ENCODE measurements at places on chromosomes 2 and 18. TPM values are rescaled to one million over a fixed set of nuclear protein-coding genes. Genes with fewer than 3 reads are reported as not detected.

GRCh38 chr2:447902-448665 is 160.2 kb upstream of the ALKAL2 start:
- H3K4me1 ChIP-seq: no peaks in the 10 kb centered on the region
- H3K36me3 ChIP-seq: no peaks in the 10 kb centered on the region
- H3K4me3 ChIP-seq: no peak overlapping the region

DNA sequence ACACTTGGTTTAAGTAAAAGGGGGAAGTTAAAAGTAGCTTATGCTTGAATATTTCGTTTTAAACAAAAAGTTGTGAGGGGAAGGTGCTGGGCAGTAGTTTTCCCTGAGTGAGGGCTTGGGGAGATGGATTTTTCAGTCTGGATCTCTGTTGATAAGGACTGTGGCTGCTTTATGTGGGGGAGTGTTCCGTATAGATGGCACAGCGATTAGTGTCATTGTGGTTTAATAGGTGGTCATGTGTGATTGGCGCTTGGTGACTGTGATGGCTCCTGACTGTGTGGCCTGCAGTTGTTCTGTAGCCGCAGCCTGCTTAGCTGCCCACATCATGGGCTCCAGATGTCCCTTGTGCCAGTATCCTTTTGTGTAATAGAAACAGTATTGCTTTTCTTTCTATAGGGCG is 156.2 kb downstream of the WDSUB1 start:
- peaks cover 46% of the 10 kb centered on the region for H3K4me1 ChIP-seq
- no peaks in the 10 kb centered on the region for H3K27me3 ChIP-seq
- H3K36me3 ChIP-seq: no peaks in the 10 kb centered on the region
- DNase-seq: no peak
- no peak overlapping the region for H3K4me3 ChIP-seq

- H3K4me3 ChIP-seq: no peak overlapping the region
- no peaks in the 10 kb centered on the region for H3K27me3 ChIP-seq
- H3K36me3 ChIP-seq: no peaks in the 10 kb centered on the region
These were observed 71.8 kb upstream of the NPAS2 start for GRCh38 chr2:100747996-100748615.

DNA sequence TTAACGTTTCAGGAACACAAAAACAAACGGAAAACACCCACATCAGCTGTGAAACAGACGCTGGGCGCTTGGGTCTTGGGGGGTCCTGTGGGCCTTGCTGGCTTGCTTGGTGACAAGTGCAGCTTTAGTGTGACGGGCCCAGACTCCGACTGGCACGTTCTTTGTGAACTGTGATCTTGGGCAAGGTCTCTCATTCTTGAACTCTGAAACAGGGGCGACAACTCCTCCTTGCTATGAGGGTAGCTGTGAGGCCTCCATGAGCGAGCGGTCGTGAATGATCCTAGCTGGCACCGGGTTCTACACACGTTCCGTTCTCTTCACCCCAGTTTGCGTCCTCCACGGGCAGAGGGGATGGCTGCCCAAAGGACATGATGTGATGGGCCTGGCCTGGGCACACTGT is 8.7 kb upstream of the COLEC11 start:
- H3K4me1 ChIP-seq: no peaks in the 10 kb centered on the region
- peaks cover 41% of the 10 kb centered on the region for H3K36me3 ChIP-seq
- H3K27me3 ChIP-seq: no peaks in the 10 kb centered on the region
- no peak for DNase-seq
- H3K27ac ChIP-seq: peak overlapping the region; percentile 11

- no peak overlapping the region for H3K27ac ChIP-seq
- no peak overlapping the region for H3K4me3 ChIP-seq
- no peaks in the 10 kb centered on the region for H3K36me3 ChIP-seq
- no peak for DNase-seq
- H3K27me3 ChIP-seq: no peaks in the 10 kb centered on the region
- H3K4me1 ChIP-seq: no peaks in the 10 kb centered on the region
These were observed 86.7 kb upstream of the ATP8B1 start for GRCh38 chr18:57889841-57890240.

- DNase-seq: no peak
- H3K36me3 ChIP-seq: no peaks in the 10 kb centered on the region
- no peak overlapping the region for H3K4me3 ChIP-seq
- no peaks in the 10 kb centered on the region for H3K4me1 ChIP-seq
- no peaks in the 10 kb centered on the region for H3K27me3 ChIP-seq
These were observed 11.8 kb upstream of the ZFP36L2 start for GRCh38 chr2:43238176-43238575.

DNA sequence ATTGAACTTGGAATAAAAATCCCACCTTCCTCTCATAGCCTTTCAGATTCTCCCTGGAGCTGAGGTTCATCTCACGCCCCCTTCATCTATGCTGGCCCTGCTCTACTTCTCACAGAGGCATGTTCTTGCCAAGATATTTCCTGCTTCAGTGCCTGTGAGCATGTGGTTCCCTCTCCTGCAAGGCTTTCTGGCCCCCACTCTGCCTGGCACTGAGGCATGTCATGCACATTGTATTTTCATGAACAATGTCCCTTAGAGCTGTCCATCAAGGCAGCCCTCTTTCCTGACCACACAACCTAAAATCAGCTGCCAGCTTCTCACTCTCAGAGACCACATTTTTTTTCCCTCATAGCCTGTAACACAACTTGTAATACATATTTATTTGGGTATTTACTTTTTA is 18.0 kb upstream of the HK2 start:
- H3K27ac ChIP-seq: no peak overlapping the region
- H3K36me3 ChIP-seq: no peaks in the 10 kb centered on the region
- no peak overlapping the region for H3K4me3 ChIP-seq
- H3K4me1 ChIP-seq: no peaks in the 10 kb centered on the region

DNA sequence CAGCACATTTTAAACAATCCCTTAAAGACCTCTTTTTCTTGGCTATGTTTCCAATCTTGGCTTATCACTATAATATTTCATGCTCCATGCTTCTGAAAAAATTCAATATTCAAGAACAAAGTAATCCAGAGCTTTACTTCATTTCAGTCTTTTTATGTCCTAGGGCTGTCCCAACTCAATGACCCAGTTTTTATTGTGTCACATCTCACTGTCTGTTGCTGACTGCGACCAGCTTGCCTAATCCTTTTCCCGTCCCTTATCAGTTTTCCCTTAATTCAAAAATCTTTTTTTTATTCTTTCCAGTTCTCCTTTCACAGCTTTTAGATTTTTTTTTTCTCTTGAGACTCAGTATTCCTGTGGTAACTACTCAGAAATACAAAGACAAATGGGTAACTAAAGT is 10.2 kb downstream of the TMEM17 start:
- DNase-seq: no peak
- no peaks in the 10 kb centered on the region for H3K36me3 ChIP-seq
- H3K4me1 ChIP-seq: no peaks in the 10 kb centered on the region
- H3K27me3 ChIP-seq: no peaks in the 10 kb centered on the region
- no peak overlapping the region for H3K27ac ChIP-seq

- no peak for DNase-seq
- H3K4me3 ChIP-seq: no peak overlapping the region
- H3K27me3 ChIP-seq: no peaks in the 10 kb centered on the region
- H3K27ac ChIP-seq: no peak overlapping the region
- no peaks in the 10 kb centered on the region for H3K4me1 ChIP-seq
These were observed 87.4 kb downstream of the SMIM21 start for GRCh38 chr18:75339936-75340605.

GRCh38 chr18:34222307-34223163 is 2.2 kb downstream of the NOL4 start:
- no peak overlapping the region for H3K27ac ChIP-seq
- no peaks in the 10 kb centered on the region for H3K36me3 ChIP-seq
- no peak overlapping the region for H3K4me3 ChIP-seq
- DNase-seq: no peak

DNA sequence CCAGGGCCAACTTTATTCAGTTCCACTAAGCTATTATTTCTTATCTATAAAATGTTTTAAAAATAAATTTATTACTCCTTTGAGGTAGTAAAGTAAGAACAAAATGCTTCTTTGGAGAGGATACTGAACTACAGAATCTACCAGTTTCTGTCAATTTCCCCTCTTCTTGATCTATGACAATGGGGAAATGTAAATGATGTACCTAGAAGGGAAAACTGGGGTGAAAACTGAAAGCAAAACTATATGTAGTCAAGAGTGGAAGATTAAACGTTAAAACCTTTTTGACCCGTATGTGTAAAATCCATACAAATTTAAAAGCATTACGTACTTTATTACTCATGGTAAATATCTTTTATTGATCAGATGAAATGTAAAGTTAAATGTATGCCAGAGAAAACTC is 1287.8 kb upstream of the TMEFF2 start:
- H3K36me3 ChIP-seq: no peaks in the 10 kb centered on the region
- no peak overlapping the region for H3K27ac ChIP-seq
- no peaks in the 10 kb centered on the region for H3K4me1 ChIP-seq
- DNase-seq: no peak
- H3K4me3 ChIP-seq: no peak overlapping the region
- no peaks in the 10 kb centered on the region for H3K27me3 ChIP-seq

REEP1 gene
- 0.38 TPM for total RNA-seq

Measured in thymus (tissue), 14 donors.